NCI-H187 treated with DMSO at 0.1 percent for 48 hours (cell line): ENCODE measurements at places on chromosomes 2 and 18.

- no peak for DNase-seq
Observed at GRCh38 chr18:13320891-13321425, 102.4 kb downstream of the LDLRAD4 start.

GRCh38 chr2:145807968-145808367 lies 1288.0 kb upstream of the ZEB2 start:
- no peak for DNase-seq

DNA sequence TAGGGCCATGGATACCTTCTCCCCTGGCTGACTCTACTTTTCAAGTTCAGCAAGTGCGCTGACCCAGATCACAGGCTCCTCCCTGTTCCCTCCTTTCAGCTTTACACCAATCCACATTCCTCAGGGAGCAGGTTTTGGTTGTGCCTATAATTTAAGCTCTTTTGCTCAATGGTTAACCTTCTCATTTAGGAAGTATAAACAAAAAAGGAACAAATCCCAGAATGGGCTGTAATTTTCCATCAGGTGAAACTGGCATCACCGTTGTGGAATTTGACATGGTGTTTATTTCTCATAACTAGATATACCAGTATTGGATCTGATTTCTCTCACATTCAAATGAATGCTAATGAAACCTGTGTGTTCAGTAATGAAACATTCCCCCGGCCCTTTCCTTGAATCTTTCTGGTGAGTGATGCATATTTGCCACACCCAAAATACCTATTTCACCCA lies 13.6 kb downstream of the STRN start:
- no peak for DNase-seq

DNA sequence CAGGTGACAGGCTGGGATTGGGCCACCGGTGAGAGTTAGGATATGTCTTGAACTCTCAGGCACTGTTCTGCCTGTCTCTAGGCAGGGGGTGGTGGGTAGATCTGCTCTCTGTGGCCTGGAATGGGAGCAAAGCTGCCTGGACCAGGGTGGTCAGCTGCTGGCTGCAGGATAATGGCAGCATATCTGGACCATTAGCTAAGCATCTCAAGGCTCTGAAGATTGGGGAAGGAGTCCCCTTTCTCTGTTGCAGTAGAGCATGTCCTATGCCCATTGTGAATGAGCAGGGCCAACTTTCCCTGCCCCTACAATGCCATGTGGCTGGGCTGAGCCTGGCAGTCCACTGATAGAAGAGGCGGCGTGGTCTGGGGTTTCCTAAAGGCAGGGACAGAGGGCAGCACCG lies 34.6 kb downstream of the LOXHD1 start:
- no peak for DNase-seq

- DNase-seq, result no peak
Observed at GRCh38 chr2:6946722-6947121, 29.5 kb downstream of the RNF144A start.
